ENCODE measurements at places on chromosomes 13 and 19.

- DNase-seq, result no peak
Observed at GRCh38 chr13:90757127-90757680, 590.3 kb upstream of the MIR17HG start.

DNA sequence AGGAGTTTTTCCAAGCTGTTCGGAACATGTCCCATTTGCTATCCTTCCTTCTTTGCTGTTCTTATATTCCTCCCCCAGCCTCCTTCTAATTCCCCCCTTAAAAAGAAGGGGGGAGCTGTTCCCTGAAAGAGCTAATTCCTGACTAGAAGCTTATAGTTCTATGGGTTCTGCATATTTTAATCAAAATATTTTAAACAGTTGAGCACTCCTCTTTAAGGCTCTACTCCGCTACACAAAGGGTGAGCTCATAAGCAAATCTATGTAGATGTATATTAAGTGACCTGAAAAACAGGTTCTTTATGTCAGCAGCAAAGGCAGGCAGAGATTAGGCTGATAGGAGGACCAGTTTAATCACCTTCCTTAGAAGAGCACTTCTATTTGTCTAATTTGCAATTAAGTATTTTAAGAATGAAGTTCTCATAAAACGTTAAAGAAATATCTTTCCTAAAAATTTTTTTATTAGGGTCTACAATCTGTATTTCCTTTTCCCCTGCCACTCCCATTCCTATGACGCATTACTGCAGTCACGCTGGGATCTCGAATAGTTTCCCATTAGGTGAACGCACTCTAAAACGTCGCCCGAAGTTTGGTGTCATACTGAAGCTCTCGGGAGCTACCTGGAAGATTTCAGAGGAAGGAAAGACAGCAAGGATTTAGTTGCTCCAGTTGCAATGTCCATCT is 5.2 kb downstream of the EFNB2 start:
- DNase-seq, result no peak

GRCh38 chr13:21913010-21913409 is 242.1 kb downstream of the FGF9 start:
- no peak for DNase-seq

- DNase-seq, result no peak
Observed at GRCh38 chr13:94196413-94196812, 283.1 kb downstream of the DCT start.

GRCh38 chr13:78689011-78689410 is 30.1 kb upstream of the OBI1 start:
- no peak for DNase-seq

All from occipital lobe (tissue), 3 donors.